Right hindlimb (tissue), 1 donor: ENCODE measurements at places on chromosomes 5 and 9.

DNA sequence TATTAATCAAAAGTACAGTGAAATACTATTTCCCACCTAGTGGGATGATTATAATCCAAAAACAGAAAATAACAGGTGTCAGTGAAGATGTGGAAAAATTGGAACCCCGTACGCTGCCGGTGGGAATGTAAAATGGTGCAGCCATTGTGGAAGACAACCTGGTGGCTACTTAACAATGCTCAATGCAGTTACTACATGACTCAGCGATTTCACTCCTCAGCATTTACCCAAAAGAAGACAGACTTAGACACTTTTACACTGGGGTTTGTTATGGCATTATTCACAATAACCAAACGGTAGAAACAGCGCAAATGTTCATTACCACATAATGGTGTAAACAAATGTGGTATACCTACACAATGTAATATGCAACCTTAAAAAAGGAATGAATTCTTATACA is 23.9 kb downstream of the SECISBP2 start:
- DNase-seq = no peak

- no peak for DNase-seq
These were observed 475.5 kb downstream of the SPATA31A7 start for GRCh38 chr9:61665330-61665751.

GRCh38 chr5:50711280-50711679 is 44.8 kb downstream of the PARP8 start:
- DNase-seq = peak; percentile 27

DNA sequence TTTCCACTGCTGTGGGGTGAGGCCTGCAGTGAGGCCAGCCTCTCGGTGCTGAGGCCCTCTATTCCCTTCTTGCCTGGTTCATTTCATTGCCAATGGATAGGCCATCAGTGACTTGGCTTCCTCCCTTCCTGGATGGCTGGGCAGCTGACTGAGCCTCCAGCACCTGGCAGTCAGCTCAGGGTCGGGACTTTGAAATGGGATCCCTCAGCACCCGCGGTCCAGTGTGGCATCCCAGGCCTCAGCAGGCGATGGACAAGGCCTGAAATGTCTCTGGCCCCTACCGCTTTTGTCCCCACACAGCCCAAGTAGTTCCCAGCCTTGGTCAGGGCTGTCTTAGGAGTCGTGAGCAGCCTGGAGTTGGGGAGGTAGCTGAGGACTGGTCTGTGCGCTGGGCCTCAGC is 17.2 kb downstream of the NDST1 start:
- DNase-seq = no peak

- DNase-seq = no peak
These were observed 115.3 kb downstream of the NREP start for GRCh38 chr5:111641533-111642233.

GRCh38 chr5:168753691-168754254 is 174.6 kb upstream of the PANK3 start:
- DNase-seq = no peak

- DNase-seq = no peak
These were observed 6.3 kb downstream of the ADGRD2 start for GRCh38 chr9:124456341-124457078.

DNA sequence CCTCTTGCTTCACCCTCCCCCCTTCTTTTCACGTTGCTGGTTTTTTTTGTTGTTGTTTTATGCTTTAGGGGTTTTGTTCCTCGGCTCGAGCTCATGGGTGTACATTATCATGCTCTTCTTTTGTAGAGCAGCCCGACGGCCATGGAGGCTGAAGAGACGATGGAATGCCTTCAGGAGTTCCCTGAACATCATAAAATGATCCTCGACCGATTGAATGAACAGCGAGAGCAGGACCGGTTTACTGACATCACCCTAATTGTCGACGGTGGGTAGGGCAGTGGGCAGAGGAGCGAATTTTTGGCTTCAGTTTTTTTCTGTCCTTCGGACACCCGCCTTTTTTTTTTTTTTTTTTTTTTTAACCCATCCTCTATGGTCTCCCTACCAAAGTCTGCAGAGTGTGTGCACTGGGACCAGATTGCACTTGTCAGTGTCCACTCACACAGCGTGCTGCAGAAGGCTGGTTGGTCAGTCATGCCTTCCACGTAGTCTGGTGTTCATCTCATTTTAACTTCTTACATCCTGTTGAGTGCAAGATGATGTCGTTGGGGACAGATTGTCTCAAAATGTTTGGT is 1.3 kb downstream of the ZNF131 start:
- DNase-seq = peak; percentile 42

GRCh38 chr5:75546830-75547229 is 35.1 kb downstream of the POLK start:
- no peak for DNase-seq

GRCh38 chr5:138974227-138975063 is 99.3 kb upstream of the LRRTM2 start:
- peak; percentile 54 for DNase-seq
